ENCODE measurements at places on chromosomes 2 and 18.

GRCh38 chr2:96913398-96914202 lies 43.7 kb upstream of the SEMA4C start:
- DNase-seq: peak; percentile 84

DNA sequence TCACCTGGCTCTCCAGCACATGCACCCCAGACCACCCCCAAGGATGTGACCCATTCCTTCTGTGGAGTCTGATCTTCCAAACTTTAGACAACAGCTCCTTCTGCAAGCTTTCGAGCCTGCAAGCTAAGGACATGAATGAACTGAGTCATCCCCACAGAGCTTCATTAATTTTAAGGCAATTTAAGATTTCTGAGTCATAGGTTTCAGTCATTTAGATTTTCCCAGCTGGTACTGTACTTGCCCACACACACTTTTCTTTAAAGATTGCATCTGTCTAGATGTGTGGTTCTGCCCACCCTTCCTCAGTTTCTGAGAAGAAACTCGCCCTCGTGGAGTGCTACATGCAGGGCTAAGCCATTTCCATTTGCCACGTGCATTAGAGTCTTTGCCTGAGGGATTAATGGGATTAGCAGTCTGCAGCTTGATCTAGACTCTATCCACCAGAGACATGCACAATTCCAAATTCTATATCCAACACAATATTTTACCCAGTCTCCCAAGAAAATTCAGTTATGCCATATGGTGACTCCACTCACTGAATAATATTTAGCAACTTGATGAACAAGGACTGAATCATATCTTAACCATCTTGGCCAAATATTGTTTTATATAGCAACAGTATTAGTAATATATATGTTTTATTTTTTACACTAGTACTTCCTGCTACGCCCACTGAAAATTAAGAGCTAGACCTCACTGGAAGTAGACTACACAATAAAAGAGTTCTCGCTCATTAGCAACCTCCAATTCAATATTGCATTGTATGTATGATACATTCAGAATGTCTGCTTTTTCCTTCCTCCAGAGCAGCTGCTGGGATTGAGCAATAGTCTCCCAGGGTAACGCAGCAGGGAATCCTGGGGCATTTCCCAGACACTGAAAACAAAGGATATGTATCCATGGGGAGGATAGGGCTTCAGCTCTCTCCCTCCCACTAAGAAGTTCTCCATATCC lies 14.3 kb upstream of the TRIB2 start:
- no peak for DNase-seq

- DNase-seq: no peak
Measured at GRCh38 chr2:46332686-46333281, 35.6 kb downstream of the EPAS1 start.

- no peak for DNase-seq
Measured at GRCh38 chr2:17790536-17790935, 25.7 kb upstream of the MSGN1 start.

DNA sequence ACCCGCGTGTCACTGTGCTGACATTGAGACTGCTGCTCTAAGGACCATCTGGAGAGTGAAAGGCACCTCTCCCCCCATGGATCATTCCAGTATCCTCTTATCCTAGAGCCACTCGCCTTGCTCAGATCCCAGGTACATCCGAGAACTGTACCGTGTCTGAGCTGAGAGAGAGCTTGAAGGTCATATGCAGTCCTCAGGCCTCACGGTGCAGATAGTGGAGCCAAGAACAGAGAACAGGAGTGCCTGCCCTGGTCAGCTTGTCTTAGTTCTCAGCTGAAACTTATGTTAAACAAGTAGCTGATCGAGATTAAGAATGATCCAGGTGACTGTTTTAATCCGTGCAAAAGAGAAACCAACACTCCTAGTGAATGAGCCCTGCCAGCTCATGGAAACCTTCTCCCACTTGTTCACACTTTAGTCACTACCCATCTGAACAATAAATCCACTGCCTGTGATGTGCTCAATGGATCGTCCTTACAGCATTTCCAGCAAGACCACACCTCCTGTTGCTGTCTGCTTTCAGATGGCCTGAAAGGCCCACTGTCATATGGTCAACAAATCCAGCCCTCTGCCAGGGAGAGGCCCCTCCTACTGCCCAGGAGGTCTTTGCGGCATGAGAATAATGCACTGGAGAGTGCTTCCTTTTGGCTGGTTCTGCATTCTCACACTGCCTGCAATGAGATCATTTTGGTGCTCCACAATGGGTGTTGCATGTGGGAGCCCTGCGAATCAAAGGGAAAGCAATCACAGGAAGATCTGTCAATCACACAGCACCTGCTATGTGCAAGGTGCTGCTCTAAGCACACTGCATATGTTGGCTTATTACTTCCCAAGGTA lies 43.7 kb upstream of the APCDD1 start:
- DNase-seq: no peak

DNA sequence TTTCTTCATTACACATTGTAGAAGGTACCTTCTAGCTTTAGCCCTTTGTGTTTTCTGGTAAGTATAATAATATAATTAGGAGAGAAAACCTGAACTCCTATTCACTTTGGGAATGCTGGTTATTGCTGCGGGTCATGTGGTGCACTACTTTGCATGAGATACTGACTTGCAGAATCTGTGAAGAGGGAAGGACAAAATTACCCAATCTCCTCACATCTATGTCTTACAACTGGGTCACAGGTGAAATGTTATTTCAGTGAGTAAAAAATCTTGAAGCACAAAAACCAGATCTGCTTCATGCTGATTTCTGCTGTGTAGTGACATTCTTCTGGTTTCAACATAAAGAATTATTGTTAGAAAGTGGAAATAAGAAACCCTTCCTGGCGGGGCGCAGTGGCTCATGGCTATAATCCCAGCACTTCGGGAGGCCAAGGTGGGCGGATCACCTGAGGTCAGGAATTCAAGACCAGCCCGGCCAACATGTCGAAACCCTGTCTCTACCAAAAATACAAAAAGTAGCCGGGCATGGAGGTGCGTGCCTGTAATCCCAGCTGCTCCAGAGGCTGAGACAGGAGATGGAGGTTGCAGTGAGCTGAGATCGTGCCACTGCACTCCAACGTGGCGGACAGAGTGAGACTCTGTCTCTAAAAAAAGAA lies 211.0 kb upstream of the REG3G start:
- DNase-seq: no peak

DNA sequence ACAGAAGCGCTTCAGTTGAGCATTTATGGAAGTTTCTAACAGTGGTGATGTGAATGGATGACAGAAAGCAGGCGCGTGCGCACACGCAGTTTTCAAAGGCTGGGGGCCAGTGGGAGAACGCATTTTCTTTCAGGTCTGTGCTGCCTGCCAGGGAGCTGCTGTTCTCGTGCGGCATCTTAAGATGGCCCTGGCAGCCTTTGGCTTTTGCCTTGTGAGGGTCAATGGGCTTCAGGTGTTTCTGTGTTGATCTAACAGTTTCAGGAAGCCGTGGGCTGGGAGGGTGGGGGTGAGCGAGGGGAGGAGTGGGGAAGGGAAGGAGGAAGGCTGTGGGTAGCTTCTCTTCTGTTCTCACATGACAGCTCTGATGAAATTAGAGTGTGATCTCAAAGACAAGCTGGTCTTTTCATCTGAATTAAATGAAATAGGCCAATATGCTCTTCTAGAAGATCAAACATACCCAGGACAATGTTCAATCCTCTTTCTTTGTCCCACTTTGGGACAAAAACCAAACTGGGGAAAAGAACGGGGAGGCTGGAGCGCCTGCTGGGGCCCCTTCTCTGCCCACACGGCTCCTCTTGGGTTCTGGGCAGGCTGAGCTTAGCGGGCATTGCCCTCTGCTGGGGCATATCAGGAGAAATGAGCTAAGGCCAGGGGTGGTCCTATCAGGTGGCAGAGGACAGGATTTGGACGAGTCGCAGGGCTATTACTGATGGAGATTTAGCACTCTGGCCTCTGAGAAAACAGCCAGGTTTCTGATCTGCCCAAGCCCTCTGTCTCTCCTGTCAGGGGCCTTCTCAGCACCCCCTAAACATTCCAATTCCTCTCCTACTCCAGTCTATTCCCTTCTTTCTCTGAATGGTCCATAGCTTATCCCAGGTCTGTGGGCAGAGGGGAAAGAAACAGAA lies 126.2 kb upstream of the LGALSL start:
- DNase-seq: peak; percentile 24

DNA sequence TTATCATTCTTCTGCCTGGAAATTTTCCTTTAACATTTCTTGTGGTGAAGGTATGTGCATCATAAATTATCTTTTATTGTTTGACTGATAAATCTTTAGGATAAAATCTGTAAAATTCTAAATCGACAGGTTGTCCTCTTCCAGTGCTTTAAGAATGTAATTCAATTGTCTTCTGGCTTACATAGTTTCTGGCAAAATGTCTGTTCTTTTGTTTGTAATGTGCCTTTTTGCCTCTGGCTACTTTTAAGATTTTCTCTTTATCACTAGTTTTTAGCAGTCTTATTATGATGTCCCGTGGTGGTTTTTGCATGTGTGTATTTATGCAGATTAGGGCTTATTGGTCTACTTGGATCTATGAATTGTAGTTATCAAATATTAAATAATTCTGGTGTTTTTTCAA lies 203.6 kb upstream of the COPS8 start:
- DNase-seq: no peak

GRCh38 chr18:73975266-73975665 lies 172.4 kb downstream of the FBXO15 start:
- DNase-seq: no peak

DNA sequence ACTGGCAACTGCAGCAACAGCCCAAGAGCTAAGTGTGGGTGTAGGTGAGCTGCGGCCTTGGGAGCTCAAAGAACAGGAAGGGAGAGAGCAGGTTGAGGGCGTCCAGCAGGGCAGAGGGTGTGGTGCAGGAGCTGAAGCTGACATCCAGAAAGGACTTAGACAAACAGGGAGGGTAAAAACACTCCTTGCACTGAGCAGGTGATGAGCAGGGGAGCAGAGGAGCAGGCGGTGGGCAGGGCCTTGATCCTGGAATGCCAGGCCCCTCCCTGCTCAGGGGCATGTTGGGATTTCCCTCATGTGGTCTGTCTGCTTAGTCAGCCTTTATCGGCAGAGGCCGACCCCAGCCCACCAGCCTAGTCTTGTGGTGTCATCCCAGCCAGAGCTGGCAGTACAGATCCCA lies 63.6 kb downstream of the VSNL1 start:
- DNase-seq: no peak

DNA sequence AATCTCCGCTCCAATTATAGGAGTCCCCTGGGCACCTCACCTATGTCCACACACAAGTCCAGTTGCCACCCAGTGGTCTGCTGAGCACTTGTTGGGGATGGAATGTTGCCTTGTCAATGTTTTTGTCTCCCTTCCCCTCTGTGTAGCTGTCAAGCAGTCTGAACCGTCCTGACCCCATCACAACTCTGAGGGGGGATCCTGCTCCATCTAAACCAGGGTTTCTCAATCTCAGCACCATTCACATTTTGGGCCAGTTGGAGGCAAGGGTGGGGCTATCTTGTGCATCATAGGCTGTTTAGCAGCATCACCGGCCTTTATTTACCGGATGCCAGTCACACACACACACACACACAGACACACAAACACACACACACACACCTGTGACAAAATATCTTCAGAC lies 53.0 kb downstream of the CYP26B1 start:
- no peak for DNase-seq

GRCh38 chr18:40120796-40121391 lies 1834.1 kb upstream of the PIK3C3 start:
- no peak for DNase-seq

GRCh38 chr2:225070811-225071210 lies 28.5 kb upstream of the DOCK10 start:
- no peak for DNase-seq

- no peak for DNase-seq
Measured at GRCh38 chr2:54459037-54459441, 2.9 kb downstream of the SPTBN1 start.
